ENCODE measurements at places on chromosomes 13 and 19.

DNA sequence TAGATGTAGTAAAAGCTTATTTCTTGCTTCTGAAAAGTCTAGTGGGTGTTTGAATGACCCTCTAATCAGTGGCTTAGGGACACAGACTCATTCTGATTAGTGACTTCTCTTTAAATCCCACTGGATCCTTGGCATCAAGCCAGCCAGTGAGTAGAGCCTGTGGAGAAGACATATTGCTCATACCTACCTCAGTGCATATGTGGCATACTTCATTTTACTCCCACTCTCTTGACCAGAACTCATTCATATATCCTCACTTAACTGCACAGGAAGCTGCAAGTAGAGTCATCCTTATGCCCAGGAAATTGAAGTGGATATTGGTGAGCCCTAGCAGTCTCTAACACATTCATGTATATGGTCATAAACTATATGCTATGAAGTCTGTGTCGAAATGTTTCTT is 148.3 kb downstream of the PDS5B start:
- no peak for DNase-seq

DNA sequence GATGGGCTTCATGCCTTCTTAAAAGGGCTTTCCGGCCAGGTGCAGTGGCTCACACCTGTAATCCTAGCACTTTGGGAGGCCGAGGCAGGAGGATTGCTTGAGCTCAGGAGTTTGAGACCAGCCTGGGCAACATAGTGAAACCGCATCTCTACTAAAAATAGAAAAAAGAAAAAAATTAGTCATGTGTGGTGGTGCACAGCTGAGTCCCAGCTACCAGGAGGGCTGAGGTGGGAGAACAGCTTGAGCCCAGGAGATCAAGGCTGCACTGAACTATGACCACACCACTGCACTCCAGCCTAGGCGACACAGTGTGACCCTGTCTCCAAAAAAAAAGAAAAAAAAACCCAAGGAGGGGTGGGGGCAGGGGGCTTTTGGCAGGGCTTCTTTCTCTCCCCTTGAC is 7.2 kb downstream of the CARS2 start:
- no peak for DNase-seq

DNA sequence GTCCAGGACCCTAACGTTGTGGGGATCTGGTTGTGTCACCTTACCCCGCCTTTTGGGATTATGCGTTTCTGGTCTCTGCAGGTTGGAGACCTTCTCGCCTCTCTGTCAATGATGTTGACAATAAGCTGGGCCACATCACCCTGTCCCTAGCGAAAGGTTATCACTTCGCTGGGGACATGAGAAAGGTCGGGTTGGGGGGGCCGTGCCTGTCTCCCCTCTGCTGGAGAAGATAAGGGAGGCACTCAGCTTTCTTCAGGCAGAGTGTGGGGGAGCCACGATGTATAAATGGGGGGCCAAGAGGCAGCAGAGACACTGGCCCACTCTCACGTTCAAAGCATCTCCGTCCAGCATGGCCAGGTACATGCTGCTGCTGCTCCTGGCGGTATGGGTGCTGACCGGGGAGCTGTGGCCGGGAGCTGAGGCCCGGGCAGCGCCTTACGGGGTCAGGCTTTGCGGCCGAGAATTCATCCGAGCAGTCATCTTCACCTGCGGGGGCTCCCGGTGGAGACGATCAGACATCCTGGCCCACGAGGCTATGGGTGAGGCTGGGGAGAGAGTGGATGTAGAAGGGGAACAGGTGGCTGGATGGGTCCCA is at the start of gene RLN3:
RLN3 (plus strand) TSS at position 293 of the 595 bp plus-strand sequence; CDS start at position 350, 57 bp downstream.
- DNase-seq: no peak

- DNase-seq: peak; percentile 66
Observed at GRCh38 chr13:45341799-45342500, 967 bp upstream of the TPT1 start.

Data from colonic mucosa (tissue), 4 donors.